ENCODE measurements at places on chromosomes 2 and 18.

DNA sequence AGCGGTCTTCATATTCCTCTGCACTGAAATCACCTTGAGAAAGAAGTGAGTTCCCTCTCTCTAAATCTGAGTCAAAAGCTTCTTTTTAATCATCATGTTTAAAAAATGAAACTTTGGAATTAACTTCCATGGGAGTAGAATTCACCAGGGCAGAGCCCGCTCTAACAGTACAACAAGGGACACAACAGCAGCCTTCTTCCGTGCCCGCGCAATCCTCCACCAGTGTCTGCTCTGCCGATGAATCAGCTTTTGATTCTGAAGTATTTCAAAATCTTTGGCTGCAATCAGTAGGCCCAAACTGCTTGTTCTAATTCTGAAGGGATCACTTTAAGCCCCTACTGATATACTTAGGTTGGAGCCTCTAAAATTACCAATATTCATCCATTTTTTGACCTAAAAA is 76.9 kb downstream of the USP40 start:
- DNase-seq: no peak

- DNase-seq: no peak
Observed at GRCh38 chr2:81942136-81942680, 1637.7 kb upstream of the LRRTM1 start.

DNA sequence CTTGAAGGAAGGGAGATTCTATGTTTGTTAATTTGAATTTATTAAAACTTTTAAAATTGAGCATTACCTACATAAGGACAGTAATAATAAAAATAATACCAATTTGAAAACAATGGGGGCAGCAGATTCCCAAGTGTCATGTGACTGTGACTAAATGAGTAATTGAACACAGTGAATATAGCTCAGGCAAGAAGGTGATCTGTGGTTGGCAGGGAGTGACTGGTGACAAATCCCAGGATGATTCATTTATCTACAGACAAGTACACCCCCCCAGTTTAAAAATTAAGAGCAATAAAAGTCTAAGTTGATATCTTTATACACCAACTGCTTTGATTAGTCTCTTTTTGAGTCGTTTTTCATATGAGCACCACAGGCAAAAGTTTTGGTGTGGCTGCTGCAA is 299.5 kb downstream of the ARHGAP15 start:
- no peak for DNase-seq

DNA sequence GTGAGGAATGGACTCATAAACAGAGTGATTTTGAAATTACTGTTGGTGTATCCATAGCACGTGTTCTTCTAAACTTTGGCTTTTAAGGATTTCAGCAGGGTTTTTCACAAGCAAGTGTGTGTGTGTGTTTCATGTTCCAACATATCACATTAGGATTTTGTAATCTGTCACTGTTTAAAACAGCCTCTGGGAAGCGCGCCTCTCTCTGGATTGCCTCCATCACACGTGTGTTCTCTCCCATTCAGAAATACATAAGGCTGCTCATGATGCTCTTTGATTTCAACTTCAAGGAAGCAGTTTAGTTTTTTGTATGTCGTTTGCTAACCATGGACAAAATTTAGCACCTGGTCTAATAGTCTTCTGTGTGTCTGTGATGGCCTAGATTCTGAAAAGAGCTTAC is 370.4 kb downstream of the MTX2 start:
- no peak for DNase-seq

- no peak for DNase-seq
Observed at GRCh38 chr18:25329783-25330182, 22.2 kb downstream of the ZNF521 start.

GRCh38 chr18:54330768-54331548 is 26.7 kb downstream of the STARD6 start:
- DNase-seq: no peak

GRCh38 chr2:41597680-41598079 is 450.1 kb upstream of the PKDCC start:
- no peak for DNase-seq

DNA sequence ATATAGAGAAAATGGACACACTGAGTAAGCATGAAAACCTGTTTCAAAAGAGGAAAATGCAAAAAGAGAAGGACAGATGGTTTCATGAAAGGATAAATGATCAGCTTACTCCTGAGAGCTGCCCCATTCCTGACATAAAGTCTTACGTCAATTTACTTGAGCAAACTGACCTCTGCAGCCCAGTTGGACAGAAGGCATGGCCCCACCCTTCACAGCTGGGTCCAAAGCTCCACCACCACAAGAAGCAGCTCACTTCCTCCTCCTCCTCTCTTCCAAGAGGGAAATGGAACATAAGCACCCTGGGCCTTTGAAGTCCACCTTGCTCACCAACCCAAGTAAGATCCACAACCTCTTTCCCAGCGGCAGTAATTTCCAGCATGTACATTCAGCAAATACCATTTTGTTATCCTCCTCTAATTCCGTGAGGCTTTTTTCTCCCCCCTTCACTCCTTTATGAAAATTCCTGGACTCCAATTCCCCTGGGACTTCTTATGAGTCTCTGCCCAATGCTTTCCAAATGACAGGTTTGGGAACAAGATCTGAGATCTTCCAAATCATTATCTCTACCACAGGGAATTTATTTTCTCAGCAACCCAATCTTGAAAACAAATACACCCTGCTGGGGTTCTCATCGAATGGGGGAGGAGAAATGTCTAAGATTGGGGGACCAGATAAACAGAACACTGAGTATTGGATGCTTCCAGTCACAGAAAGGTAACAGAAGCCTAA is 10.1 kb downstream of the COL4A4 start:
- no peak for DNase-seq

GRCh38 chr2:151670346-151670745 is 63.9 kb downstream of the NEB start:
- DNase-seq: no peak

- no peak for DNase-seq
Observed at GRCh38 chr18:2935438-2936192, 77.3 kb downstream of the LPIN2 start.

DNA sequence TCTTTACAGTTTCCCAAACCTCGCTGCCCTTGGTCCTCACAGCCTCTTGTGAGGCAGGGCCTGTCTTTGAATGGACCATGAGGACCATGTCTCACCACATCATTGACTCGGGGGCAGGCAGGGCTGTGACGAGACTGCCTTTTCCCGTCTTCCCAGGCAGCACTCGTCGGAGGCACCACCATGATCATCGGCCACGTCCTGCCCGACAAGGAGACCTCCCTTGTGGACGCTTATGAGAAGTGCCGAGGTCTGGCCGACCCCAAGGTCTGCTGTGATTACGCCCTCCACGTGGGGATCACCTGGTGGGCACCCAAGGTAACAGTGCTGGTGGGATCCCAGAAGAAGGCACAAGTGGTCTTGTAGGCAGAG is 45.7 kb upstream of the MAPRE3 start:
- no peak for DNase-seq

DNA sequence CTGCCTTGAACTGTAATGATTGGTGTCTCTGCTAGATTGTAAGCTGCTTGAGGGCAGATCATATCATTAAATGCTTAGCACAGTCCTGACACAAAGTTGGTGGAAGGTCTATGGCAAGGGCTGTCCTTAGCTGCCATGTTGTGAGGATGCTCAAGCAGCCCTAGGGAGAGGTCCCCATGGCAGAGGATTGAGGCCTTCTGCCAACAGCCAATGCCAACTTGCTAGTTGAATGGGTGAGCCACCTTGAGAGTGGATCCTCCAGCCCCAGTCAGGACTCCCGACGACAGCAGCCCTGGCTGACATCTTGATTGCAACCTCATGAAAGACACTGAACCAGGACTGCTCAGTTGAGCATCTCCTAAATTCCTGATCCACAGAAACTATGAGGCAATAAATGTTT is 115.3 kb upstream of the SMAD2 start:
- no peak for DNase-seq

GRCh38 chr2:197052356-197052755 is 125.8 kb upstream of the PGAP1 start:
- no peak for DNase-seq

DNA sequence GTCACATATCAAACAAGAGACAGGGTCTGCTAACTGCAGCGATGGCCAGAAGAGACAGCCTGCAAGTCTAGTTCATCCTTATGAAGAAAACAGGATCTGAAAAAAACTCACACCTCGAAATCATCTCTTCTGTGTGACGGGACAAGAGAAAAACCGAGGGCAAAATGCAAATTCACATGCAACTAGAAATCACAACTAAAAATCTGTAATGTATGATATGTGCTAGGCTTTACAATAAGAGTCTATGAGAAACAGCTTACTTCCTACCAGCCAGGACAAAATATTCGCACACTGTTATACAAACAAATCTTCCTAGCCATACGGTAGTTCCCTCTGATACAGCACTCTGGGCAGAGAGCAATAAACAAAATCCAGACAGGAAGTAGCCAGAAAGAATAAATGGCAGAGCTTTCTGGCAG is 48.8 kb downstream of the ANKRD44 start:
- DNase-seq: peak; percentile 34

- no peak for DNase-seq
Observed at GRCh38 chr2:61946666-61947065, 41.2 kb downstream of the COMMD1 start.

GRCh38 chr2:183253441-183254130 is 129.3 kb downstream of the NUP35 start:
- DNase-seq: peak; percentile 23

- no peak for DNase-seq
Observed at GRCh38 chr2:112904883-112905282, 6.1 kb upstream of the IL37 start.

- no peak for DNase-seq
Observed at GRCh38 chr2:94992360-94992759, 33.1 kb upstream of the MAL start.

DNA sequence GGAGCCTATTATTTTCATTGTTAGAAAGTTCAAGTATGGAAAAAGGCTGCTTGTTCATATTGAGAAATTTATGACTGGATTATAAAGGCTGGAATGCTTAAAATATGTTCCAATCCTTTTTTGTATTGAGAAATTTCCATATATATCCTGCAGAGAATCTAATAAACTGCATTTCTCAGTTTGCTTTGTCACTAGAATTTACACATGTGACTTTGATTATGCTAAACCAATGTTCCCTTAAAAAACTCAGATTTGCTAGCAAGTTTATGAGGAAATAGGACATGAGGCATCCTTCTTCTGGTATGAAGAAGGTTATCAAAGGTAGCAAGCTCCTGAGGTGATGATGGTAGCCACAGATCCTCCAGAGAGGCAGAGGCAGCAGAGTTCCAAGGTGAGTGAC is 29.2 kb upstream of the DSEL start:
- no peak for DNase-seq

GRCh38 chr2:3649581-3649980 is 8.4 kb upstream of the ALLC start:
- DNase-seq: no peak

- no peak for DNase-seq
Observed at GRCh38 chr2:204114295-204115136, 178.0 kb downstream of the ICOS start.

- peak; percentile 27 for DNase-seq
Observed at GRCh38 chr2:130874512-130874911, 37.8 kb downstream of the ARHGEF4 start.

DNA sequence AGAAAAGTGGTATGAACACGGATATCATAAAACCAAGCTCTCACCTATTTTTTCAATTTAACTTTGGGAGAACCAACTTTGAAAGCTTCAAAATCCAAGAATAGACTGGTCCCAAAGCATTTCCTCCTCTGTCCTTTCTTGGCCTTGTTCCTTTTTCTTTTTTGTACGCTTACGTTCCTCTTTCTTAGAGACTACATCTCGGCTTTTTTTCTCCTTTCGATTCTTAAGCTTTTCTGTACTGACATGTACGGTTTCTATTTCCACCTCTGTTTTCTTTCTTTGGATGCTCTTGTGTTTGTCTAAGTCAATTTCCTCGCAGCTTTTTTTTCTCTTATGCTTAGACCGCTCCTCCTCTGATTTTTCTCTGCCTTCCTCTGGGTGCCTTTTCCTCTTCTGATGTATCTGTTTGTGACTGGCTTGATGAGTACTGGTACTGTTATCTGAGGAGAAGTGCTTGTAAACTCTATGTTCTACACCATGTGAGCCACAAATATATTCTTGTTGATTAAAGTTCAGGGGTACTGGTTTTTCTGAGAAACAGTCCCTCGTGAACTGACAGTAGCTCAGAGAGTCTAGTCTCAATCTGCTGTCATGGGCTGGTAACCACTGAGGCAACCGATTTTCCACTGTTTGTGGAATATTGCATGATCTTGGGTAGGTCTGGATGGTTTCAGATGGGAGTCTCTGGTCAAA is 11.5 kb upstream of the RNU2-63P start:
- no peak for DNase-seq

GRCh38 chr2:86038291-86039081 is 67.2 kb downstream of the POLR1A start:
- DNase-seq: peak; percentile 93

DNA sequence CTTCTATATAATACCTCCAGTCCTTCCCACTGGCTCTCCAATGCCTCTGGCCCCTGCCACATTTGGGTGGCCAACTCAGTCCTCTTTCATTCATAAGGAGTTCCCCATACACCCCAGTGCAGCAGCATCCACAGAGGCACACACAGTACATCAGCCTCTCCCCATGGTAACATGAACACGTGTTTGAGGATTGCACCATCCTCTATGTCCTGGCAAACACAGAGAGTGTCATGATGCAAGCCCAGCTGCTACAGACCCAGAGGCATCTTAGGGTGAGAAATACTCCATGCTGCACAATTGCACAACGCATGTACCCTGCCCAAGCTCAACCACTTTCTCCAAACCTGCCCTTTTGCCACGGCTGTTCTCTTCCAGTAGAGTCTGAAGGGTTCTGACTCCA is 11.5 kb downstream of the IGFBP5 start:
- DNase-seq: peak; percentile 96

- DNase-seq: peak; percentile 51
Observed at GRCh38 chr18:70420146-70420898, 131.5 kb downstream of the SOCS6 start.

GRCh38 chr2:215958257-215958656 is 55.1 kb downstream of the MREG start:
- DNase-seq: no peak

- no peak for DNase-seq
Observed at GRCh38 chr2:45506756-45507155, 104.3 kb downstream of the SRBD1 start.

DNA sequence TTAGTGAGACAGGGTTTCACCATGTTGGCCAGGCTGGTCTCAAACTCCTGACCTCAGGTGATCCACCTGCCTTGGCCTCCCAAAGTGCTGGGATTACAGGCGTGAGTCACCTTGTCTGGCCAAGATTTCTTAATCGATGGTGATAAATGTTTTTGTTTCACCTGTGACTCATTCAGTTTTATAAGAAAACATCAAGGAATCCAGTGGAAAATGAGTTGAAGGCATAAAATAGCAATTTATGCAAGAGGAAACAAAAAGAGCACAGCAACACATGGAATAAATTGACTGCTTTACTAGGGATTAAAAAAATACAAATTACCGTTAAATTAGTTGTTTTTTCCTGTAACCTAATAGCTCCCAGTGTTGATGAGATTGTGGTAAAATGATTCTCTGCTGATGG is 80.2 kb downstream of the CDK15 start:
- no peak for DNase-seq

Measured in NB4 (cell line).